ENCODE measurements at places on chromosomes 2 and 18. TPM values are rescaled to one million over a fixed set of nuclear protein-coding genes. Genes with fewer than 3 reads are reported as not detected.
A peak's percentile ranks its signal among the peaks of the same experiment; 100 is the strongest.

- DNase-seq = no peak
Measured at GRCh38 chr2:68040078-68040477, 22.7 kb downstream of the C1D start.

GPR75 gene
- 1.1 TPM for total RNA-seq

- DNase-seq = no peak
Measured at GRCh38 chr2:127356531-127356930, 31.2 kb downstream of the MAP3K2 start.

GRCh38 chr2:4831751-4832150 is 860.4 kb upstream of the SOX11 start:
- DNase-seq = no peak

DNA sequence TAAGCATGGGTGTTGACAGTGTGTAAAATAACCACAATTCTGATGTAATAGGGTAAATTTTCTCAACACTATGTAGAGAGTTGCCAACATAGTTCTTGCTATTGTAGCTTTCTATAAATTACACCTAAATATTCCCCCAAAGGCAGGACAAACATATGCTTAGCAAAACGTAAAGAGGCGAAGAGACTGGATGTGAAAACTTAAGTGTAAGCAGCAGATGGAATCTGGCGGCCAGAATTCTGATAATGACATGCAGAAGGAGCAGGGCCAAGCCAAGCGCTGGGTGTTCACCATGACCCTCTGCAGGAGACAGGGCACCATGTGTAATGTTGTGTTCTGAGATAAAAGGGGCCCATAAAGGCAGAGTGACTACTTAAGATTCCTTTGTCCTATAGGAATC is 105.2 kb upstream of the ZNF521 start:
- no peak for DNase-seq

- no peak for DNase-seq
Measured at GRCh38 chr2:13768274-13768673, 864.2 kb upstream of the LRATD1 start.

CRACDL gene
- 0.07 TPM for total RNA-seq

GRCh38 chr2:141137122-141137693 is 993.6 kb downstream of the LRP1B start:
- no peak for DNase-seq

DNA sequence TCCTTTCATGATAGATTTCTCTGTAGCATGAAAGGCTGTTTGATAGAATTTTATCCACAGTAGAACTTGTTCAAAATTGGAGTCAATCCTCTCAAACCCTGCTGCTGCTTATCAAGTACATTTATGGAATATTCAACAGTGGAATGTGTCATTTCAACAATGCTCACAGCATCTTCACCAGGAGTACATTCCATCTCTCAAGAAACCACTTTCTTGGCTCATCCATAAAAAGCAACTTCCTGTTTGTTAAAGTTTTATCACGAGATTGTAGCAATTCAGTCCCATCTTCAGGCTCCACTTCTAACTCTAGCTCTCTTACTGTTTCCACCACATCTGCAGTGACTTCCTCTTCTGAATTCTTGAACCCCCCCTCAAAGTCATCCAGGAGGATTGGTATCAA is 29.4 kb downstream of the PDCL3 start:
- no peak for DNase-seq

DNA sequence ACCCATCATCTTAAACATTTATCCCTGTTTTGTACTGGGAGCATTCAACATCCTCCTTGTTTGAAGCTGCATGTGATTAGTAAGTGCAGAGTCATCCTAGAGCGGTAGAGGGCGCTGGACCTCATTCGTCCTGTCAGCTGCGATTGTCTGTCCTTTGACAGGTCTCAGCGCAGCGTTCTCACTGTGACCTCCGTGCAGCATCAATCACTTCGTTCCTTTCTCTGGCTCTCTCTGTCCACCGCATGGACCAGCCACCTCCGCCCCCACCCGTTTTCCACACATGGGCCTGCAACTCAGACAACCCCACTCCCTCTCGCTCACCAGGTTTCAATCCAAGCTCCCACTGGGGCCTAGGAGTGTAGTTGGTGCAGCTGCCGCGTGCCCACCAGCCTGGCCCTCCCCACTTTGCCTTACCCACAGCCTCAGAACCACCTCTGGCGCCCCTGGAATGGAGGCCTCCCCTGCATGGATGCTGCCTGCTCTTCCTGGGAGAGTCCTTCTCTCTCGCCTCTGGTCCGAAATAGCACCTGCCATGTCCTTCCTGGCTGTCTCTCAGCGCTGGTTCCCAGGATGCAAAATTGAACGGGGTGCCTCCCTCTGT is 90.5 kb downstream of the NDUFA10 start:
- peak; percentile 90 for DNase-seq

GRCh38 chr2:208686665-208687064 is 280.1 kb downstream of the PTH2R start:
- DNase-seq = no peak

DNA sequence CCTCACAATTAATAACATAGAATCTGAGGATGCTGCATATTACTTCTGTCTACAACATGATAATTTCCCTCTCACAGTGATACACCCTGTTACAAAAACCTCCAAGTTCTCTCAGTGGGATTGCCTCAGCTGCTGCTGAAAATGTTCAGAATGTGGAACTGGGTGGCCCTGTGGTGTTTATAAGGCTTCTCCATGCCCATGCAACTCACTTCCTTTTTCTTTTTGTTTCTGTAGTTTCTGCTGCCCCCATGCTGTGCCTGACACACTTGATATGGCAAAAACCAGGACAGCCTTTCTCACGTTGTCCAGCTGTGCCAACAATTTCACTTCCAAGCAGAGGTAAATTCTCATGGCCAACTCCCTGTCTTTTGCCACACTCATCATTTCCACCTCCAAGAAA is 206.2 kb downstream of the RPIA start:
- DNase-seq = no peak

- DNase-seq = no peak
Measured at GRCh38 chr2:216775043-216775453, 79.7 kb upstream of the IGFBP5 start.

- DNase-seq = no peak
Measured at GRCh38 chr2:194674043-194674442, 983.0 kb upstream of the SLC39A10 start.

GRCh38 chr2:32135409-32135808 is 30.3 kb upstream of the SLC30A6 start:
- DNase-seq = no peak

SOCS6 gene
- total RNA-seq = 30.3 TPM

CIB4 gene
- total RNA-seq = not detected

DNA sequence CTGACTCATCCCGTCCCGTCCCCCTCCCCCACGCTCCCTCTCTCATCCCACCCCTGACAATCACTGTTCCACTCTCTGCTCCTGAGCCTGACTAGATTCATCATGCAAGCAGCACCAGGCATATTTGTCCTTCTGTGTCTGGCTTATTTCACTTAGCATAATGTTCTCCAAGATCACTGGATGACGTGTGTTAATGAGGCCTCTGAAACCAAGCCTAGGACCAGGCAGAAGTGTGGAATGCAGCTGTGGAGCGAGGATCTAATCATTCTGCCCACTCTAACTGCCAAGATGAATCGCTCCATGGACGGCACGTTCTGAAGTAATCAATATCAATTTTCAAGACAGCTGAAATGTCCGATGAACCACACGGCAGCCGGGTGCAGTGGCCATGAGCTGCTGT is 122.4 kb upstream of the ZNF236 start:
- no peak for DNase-seq

GRCh38 chr2:105438104-105438929 is 39.5 kb upstream of the FHL2 start:
- DNase-seq = peak; percentile 20

DNA sequence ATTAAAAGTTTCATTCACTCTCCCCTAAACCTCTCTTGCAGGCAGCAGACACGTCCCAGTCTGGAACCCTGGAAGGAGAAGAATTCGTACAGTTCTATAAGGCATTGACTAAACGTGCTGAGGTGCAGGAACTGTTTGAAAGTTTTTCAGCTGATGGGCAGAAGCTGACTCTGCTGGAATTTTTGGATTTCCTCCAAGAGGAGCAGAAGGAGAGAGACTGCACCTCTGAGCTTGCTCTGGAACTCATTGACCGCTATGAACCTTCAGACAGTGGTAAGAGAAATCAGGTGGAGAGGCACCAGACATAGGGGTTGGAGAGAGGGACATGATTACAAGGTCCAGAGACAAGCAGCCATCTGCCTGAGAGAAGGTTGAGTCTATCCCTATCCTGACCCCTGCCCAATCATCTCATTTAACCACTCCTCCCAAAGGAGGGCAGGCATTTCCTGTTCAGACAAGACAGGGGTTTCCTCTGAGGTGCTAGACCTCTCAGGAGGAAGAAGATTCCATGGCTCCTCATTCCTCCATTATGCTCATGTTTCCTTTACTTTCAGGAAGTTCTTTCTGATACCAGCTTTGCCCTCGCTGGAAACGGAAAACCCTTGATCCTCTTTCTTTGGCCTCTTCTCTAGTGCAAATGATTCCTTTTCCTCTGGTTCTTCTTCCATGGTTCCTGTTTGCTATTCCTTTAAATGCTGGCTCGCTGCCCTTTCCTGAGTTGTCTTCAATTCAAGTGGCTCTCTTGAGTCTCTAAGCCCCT is 15.1 kb downstream of the PLCD4 start:
- DNase-seq = no peak

MARCHF4 gene
- 0.46 TPM for total RNA-seq

- DNase-seq = no peak
Measured at GRCh38 chr18:274313-274712, 6.5 kb upstream of the THOC1 start.

GRCh38 chr2:233686928-233687327 is 5.2 kb downstream of the UGT1A7 start:
- DNase-seq = no peak

LIPG gene
- 13.2 TPM for total RNA-seq

DNA sequence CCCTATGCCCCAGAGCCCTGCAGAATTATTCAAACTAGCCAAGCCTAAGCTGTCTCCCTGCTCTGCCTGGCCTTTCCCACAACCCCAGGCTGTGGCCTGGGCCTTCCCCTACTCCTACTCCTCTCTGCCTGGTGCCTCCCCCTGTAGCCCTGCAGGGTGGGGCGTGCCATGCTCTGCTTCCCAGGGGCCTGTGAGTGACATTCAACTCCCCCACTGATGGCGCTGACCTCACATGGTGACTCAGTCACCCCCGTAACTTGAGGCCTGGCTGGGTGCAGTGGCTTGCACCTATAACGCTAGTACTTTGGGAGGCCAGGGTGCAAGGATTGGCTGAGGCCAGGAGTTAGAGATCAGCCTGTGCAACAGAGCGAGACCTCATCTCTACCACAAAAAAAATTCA is 60.6 kb downstream of the KIF1A start:
- no peak for DNase-seq

GRCh38 chr18:24006712-24007313 is 7.7 kb upstream of the TTC39C start:
- no peak for DNase-seq

DNA sequence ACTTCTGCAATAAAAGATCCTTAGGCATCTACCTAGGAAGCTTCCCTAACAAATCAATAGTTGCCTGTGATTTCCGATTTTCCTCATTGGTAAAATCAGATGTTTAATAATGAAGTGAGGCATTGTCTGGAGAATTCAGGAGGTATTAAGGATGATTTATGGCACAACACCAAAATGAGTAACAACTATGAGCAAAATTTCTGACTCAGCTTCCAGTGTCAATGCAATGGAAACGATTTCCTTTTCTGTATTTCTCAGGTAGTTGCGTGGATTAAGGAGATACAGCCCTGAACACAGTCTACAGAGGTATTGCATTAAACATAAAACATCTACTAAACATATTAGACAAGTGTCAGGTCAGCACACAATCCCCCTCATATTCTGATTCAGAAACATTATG is 99.5 kb downstream of the EPB41L3 start:
- DNase-seq = no peak

- DNase-seq = no peak
Measured at GRCh38 chr2:150532879-150533278, 45.4 kb upstream of the RND3 start.

DNA sequence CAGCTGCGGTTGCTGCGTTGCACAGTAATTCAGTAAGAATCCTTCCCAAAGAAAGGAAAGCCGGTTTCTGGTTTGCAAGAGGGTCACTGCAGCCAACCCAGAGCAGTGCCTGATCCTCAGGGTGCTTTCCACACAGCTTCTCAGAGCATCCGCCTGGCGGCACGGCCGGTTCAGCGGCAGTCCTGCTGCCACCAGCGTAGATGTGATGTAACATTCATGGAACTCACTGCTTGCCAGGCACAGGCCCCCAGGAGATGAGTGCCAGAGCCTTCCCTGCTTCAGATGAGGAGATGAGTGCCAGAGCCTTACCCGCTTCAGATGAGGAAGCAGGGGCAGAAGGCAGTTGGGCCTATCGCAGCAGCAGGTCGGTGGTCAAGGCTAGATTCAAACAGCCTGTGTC is 230.2 kb downstream of the GBX2 start:
- no peak for DNase-seq

DNA sequence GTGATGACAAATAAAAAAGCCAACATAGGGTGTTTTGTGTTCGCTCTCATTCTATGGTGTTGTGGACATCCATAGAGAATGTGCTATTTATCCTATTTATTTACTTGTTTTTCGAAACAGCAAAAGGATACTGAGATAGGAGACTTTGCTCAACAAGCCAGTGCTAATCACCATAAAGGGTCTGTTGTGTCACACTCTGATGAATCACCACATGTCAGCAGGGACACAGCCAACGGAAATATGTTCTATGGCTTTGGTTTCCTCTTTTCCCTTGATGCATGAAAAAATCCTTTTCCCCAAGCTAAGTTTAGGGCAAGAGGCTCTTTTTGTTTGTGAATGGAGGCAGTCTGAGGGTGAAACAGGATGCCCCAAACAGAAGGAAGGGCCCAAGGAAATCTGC is 154.3 kb downstream of the RNF152 start:
- DNase-seq = no peak

- DNase-seq = no peak
Measured at GRCh38 chr2:98149333-98149697, 62.3 kb downstream of the VWA3B start.

DNA sequence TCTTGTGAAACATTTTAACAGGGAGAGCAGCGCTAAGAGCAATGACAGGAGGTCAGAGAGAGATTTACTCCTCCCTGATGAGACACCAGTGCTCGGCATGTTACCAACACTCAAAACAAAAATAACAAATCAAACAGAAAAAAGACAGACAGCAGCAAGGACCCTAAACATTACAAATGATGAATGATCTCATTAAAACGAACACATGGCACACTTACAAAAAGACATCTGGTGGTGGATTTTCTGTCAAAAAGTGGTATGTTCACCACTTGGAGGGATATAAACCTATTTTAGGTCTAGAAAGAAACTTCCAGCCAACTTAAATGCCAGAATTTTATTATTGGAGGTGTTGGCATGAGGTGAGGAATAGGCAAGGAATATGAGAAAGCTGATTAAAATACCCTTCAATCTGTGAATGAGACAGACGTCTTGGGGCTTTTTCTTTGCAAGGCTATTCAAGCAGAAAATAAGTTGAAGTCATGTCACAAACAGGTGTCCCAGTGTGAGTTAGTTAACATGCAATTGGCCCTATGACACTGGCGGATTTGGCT is 112.8 kb downstream of the PRELID3A start:
- peak; percentile 55 for DNase-seq

UBXN2A gene
- 24.1 TPM for total RNA-seq

DNA sequence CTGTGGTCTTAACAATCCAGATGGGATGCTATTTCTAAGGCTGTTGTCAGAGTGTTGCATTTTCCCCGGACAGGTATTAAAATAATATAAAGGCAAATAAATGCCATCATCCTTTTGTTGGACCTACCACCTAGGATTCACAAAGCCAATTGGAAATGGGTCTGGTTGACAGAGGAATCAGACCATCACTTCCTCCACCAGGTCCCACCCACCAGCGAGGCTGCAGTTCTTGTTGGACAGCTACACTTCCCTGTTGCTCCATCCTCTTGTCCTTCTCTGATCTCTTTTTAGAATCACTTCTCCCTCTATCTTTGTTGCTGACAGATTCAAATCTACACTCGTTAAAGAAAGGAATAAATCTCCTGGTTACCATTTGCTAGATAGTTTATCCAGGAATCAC is 1.1 kb downstream of the TMEM169 start:
- DNase-seq = peak; percentile 32

All from neural progenitor cell (in vitro differentiated cells).